HuH-7 (cell line): ENCODE measurements at places on chromosomes 3 and 15.

GRCh38 chr3:35931867-35932266 lies 292.5 kb downstream of the ARPP21 start:
- DNase-seq, result no peak

- DNase-seq, result no peak
Measured at GRCh38 chr3:124266487-124266886, 274.6 kb upstream of the ROPN1 start.

DNA sequence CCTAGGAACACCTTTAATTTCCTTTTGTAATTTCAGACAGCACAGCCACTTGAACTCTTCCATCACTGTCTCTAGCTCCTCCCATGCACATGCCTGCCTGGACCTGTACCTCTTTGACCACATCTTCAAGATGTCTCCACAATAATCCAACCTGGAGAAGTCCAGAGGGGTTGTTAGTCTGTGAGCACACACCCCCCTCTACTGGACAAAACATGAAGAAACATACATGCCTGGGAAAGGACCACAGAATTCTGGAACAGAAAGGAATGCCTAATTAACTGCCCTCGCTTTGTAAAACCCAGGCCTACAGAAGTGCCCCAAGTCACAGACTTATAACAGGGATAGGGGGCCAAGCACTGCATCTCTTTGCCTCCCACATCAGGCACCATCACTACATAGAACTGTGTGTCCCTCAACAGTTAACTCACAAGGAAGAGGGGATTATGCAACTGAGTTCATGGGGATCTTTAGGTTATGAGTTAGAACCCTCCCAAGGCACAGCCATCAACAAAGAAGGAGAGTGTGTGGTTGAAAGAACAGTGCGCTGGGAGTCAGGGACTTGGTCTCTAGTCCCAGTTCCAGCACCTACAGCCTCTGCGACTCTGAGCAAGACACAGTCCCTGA lies 61.7 kb downstream of the FMN1 start:
- DNase-seq, result peak; percentile 20

DNA sequence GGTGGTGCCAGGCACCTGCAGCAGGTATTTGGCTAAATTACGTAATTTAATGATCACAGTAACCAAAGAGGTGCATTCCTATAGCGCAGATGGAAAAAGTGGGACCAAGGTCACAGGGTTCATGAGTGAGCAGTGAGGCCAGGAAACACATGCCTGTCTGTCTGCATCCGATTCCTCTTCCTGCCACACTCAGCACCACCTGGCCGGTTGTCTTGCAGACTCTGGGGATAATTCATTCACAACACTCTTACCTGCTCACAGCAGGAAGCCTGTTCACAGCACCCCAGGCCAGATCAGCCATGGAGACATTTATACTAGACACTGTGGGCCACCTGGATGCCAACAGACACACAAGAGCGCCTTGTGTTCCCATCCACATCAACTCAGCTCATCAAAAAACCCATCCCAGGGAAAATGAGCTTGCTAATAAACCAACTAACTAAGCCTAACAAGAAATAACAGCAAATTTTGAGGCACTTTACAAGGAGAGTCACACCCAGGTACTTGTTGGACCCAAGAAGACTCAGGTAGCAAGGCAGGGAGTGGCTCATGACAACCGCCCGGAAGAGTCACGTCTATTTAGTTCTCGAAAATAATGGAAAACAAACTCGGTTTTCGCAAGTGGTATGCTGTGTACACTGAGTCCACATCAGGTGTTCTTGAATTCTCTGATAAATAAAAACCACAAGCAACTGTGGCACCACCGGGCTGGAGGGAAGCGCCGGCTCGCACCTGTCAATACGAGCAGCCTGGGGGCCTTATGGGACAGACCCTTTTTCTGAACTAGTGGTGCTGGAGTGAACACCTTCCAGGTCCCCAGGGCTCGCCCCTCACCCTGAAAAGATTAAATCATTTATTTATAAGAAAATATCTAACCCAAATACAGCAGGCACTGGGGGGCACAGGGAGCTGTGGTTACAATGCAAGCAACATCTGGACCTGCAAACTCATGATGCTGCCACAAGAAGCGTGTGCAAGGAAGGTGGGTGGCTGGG lies 40.5 kb downstream of the FAM174B start:
- no peak for DNase-seq

- DNase-seq, result no peak
Measured at GRCh38 chr3:176055836-176056235, 1141.4 kb downstream of the TBL1XR1 start.

- no peak for DNase-seq
Measured at GRCh38 chr3:117820658-117821299, 1111.2 kb downstream of the TUSC7 start.

- no peak for DNase-seq
Measured at GRCh38 chr3:156948402-156949210, 122.5 kb downstream of the LEKR1 start.

GRCh38 chr3:24541935-24542334 lies 47.3 kb upstream of the THRB start:
- no peak for DNase-seq

- DNase-seq, result no peak
Measured at GRCh38 chr15:90851114-90851513, 17.3 kb upstream of the FURIN start.

GRCh38 chr3:150116196-150116595 lies 145.5 kb upstream of the PFN2 start:
- no peak for DNase-seq

- no peak for DNase-seq
Measured at GRCh38 chr15:66369773-66370651, 13.5 kb upstream of the TIPIN start.

DNA sequence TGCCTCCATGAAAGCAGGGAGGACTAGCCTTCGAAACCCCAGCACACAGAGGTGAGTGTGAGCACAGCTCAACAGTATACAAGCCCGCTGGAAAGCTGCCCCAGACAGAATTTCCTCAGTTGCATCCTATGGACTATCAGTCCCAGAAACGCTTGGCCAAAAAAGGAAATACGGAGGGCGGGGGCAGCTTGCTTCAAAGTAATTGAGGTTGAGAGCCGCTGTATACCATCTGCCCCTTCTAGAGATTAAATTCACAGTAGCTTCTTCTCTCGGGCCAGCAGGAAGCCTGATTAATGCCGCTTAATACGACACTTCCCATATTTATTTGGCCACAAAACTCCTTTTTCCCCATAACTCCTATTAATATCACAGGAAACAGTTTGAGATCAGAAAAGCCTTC lies 88.7 kb downstream of the LIPC start:
- DNase-seq, result no peak

GRCh38 chr15:60568914-60569391 lies 90.0 kb upstream of the ICE2 start:
- DNase-seq, result no peak

DNA sequence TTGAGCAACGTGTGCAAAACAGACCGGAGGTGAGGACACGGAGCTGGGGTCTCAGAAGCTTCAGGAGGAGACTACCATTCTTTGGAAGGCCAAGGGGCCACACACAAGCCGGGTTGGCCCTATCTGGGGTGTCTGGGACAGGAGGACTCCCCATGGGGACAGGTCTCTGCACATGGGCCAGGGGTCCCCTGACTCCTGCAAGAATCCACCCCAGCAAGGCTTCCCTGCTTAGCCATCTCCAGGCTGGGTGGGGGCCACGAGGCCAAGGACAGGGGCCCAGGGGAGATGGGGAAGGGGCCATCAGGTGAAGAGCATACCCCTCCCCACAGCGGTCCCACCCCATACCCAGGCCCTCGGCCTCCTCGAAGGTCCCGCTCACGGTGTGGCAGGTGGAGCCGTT lies 38.5 kb downstream of the ADAMTS7 start:
- no peak for DNase-seq

GRCh38 chr3:119826711-119827608 lies 45.1 kb downstream of the NR1I2 start:
- DNase-seq, result no peak

- no peak for DNase-seq
Measured at GRCh38 chr3:158768361-158768787, 33.5 kb upstream of the MFSD1 start.

- DNase-seq, result no peak
Measured at GRCh38 chr15:63114465-63114864, 7.2 kb upstream of the LACTB start.

- no peak for DNase-seq
Measured at GRCh38 chr15:92663250-92663951, 7.8 kb upstream of the FAM174B start.

DNA sequence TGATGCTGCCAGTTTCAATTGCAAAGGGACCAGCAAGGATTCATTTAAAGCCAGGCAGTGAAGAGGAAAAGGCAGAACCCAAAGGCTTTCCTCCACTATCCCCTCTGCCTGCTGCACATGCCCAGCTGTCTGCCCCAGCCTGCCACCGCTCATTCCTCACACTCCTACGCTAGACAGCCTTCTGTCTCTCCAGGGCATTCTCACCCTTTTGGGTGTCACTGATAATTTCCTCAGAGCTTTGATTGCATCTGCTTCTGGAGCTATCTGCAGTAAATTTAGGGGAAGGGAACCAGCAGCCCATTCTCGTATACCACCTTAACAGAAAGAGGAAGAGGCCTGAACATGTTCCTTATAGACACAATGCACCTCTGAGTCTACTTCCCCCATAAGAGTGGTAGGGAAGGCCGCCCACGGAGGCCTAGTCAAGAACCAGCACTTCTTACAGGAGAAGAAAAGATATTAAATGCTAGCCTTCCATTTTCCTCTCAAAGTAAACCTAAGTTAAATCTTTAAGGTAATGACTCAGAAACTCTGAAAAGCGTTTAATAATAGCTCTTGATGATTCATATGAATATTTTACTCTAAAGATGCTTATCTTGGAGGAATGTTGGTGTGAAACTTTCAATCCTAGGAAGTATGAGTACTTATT lies 20.9 kb downstream of the NUDT16 start:
- DNase-seq, result no peak

GRCh38 chr3:97871186-97871585 lies 49.4 kb downstream of the CRYBG3 start:
- DNase-seq, result no peak

DNA sequence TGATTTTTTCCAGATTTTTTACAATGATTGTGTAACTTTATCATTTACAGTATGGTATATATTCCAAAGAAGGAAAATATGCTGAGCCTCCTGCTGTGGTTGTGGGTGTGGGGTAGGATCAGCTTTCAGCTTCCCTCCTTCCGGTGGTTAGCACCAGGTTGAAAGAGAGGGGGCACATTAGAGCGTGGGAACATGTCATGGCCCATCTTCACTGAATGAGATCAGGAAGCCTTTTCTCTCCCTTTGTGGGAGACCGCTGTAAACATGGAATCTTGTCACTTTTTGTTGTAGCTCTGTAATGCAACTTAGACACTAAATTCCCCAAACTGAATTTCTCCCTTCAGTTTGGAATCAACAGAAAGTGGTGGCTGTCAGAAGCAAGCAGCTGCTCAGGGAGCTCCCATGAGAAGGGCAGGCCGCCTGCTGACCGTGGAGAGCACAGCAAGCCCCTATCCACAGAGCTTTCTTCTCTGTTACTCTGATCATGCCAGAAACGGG lies 86.7 kb upstream of the LIMD1 start:
- DNase-seq, result peak; percentile 54

- DNase-seq, result no peak
Measured at GRCh38 chr3:132488151-132488550, 70.8 kb downstream of the DNAJC13 start.

DNA sequence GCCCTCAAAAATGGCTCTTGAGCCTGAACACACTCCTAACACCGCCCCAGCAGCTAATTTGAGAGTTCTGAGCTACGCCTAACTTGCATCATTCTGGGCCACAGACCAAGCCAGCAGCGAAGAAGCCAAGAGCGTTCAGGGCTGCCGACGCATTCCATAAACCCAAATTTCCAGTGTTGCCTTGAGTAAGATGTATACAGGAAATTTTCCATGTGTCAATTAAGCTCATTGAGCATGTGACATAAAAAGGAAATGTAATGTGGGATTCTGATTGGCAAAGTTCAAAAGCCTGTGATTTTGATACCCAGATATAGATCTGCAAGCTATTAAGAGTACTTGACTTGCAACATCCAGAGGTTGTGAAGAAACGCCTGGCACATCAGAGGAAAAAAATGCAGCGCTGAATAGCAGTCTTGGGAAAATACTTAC lies 148.6 kb upstream of the NR2F2 start:
- DNase-seq, result no peak

- DNase-seq, result no peak
Measured at GRCh38 chr3:37937156-37937555, 53.4 kb upstream of the VILL start.

DNA sequence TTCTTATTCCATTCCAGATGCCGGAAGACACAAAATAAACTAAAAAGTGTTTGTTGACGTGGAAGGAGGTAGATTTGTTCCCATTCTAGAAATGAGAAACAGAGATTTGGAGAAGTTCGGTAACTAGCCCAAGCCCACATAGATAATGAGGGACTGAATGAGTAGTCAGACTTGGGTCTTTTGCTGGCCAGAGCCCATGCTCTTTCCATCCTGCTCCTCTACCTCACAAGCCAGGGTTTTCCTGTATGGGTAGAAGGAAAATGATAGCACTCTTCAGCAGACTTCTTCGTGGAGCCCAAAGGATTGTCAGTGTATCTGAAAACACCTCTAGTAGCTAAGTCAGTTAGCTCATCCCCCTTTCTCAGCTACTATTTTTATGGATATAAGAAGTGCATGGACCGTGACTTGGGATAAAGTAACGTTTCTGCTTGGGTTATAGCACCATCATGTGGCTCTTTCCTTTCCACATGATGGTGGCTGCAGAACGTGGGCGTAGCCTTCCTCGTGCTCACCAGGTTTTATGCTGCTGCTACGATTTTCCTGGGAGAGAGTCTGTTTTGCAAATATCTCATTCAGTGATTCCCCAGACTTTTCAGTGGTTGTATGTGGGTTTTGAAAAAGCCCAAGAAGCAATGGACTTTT lies 84.6 kb downstream of the DGKG start:
- DNase-seq, result peak; percentile 48

DNA sequence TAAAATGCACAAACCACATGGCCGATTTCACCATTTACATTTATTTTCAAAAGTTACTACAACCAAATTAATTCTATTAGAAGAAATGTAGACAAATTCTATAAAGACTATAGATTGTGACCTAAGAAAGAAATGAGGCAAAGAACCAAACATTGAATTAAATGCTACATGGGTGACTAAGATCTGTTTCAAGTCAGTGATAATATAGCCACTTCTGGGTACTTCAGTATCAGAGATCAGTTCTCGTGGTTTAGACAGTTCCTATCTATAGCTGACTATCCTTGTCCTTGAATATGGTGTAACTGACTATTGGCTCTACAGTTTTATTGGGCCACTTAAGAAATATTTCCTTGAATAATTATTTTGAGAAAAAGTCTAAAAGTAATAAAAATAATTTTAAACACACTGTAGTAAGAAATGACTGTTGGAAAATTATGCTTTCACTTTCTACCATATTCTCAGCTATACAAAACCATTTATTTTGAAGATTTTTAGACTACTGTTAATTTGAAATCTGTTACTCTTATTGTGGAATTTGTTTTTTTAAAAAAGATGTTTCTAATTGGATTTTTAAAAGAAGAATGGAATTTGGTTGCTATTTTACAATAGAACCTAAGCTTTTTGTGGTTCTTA lies 14.1 kb downstream of the KCNMB3 start:
- DNase-seq, result no peak

DNA sequence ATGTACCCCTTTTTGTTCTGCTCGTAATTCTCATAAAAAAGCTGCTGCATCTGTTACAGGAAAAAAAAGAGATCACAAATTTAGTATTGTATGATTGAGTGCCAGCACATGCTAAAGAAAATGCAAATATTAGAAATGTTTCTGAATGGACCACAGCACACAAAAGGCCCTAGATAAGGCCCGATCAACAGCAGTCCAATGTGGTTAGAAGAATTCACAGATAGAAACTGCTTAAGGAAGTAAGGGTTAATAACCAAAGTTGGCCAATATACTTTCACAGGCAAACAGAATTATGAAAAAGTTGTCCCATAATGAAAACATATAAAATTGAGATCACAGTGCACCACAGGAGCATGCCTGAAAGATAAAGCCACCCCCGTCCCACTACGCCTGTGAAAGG lies 72.9 kb downstream of the CHSY1 start:
- DNase-seq, result no peak
